T-helper 2 cell treated with Interferon-gamma antibody and Interleukin-4, amounts not matched to agents 5 μg/mL and 100 μg/mL, for 36 hours (primary cell): ENCODE measurements at places on chromosomes 5 and 9.

- no peaks in the 10 kb centered on the region for H3K4me1 ChIP-seq
- H3K27ac ChIP-seq = no peak overlapping the region
- no peak overlapping the region for H3K4me3 ChIP-seq
Observed at GRCh38 chr5:135671052-135671705, 92.4 kb upstream of the CXCL14 start.

GRCh38 chr9:19701991-19702390, 86.8 kb downstream of the SLC24A2 start:
- no peak for DNase-seq
- no peaks in the 10 kb centered on the region for H3K36me3 ChIP-seq
- no peak overlapping the region for H3K27ac ChIP-seq
- H3K4me3 ChIP-seq = no peak overlapping the region
- H3K4me1 ChIP-seq = no peaks in the 10 kb centered on the region
- H3K27me3 ChIP-seq = no peaks in the 10 kb centered on the region

- H3K4me3 ChIP-seq = no peak overlapping the region
- no peak overlapping the region for H3K27ac ChIP-seq
- H3K4me1 ChIP-seq = no peaks in the 10 kb centered on the region
- H3K36me3 ChIP-seq = no peaks in the 10 kb centered on the region
- DNase-seq = no peak
Observed at GRCh38 chr5:124025306-124025845, 513.4 kb downstream of the CSNK1G3 start.

DNA sequence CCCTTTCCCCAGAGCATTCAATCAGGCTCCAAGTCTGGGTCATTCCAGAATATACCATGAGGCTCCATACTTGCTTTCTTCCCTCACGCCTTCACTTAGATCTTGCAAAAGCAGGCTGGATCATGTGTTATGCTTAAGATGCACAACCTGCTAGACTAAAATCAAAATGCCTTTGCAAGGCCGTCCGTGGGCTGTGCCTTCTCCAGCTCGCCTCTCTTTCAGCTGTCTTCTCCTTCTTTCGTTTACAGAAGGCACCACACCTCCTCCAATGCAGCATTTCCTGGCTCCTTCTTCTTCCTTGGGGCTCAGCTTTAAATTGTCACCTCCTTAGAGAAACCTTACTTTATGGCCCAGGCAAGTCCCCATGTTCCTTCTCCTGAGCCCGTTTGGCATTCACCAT, 150.6 kb downstream of the ADCY2 start:
- no peak for DNase-seq
- no peaks in the 10 kb centered on the region for H3K27me3 ChIP-seq
- no peaks in the 10 kb centered on the region for H3K36me3 ChIP-seq

- DNase-seq = no peak
- no peaks in the 10 kb centered on the region for H3K27me3 ChIP-seq
- H3K27ac ChIP-seq = no peak overlapping the region
- peaks cover 4% of the 10 kb centered on the region for H3K4me1 ChIP-seq
- H3K4me3 ChIP-seq = no peak overlapping the region
Observed at GRCh38 chr5:17229313-17229712, 11.9 kb downstream of the BASP1 start.

DNA sequence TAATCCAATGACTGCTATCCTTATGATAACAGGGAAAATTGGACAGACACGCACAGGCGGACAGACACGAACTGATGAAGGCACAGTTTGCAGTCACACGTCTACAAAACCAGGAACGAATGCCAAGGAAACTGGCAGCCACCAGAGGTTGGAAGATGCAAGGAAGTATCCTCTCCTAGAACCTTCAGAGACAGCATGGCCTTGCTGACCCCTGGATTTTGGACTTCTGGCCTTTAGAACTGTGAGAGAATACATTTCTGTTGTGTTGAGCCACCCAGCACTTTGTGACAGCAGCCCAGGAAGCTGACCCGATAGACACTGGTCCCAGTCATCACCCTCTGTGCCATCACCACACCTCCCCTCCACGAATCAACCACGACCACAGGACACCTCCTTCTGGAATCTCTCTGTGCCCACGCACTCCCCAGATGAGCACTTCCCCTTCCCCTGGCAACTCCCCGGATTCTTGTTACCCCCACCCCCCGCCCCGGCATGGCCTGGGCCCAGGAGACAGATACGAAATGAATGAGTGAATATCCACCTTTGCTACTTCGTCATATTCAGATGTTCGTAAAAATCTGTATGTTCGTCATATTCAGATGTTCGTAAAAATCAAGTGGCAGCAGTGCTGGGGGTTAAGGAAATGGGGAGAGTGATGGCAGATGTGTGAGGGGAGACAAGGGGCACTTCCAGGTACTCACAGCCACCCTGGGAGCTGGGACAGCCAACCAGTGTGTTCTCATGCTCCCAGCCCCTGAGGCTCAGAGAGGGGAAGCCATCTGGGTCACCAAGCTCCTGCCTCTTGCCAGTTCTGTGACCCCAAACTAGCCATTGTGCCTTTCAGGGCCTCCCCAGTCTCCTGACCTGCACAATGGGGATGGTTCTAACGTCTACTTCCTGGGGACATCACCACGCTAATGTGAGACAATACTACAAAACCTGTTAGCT, 18.5 kb downstream of the GBGT1 start:
- peak overlapping the region; percentile 73 for H3K4me3 ChIP-seq
- peaks cover 9% of the 10 kb centered on the region for H3K36me3 ChIP-seq
- H3K4me1 ChIP-seq = peaks cover 47% of the 10 kb centered on the region

GRCh38 chr5:142216931-142217330, 107.9 kb downstream of the SPRY4 start:
- no peak overlapping the region for H3K27ac ChIP-seq
- H3K27me3 ChIP-seq = peaks cover 3% of the 10 kb centered on the region

GRCh38 chr5:137960819-137961218, 71.6 kb downstream of the PKD2L2 start:
- no peaks in the 10 kb centered on the region for H3K27me3 ChIP-seq
- H3K36me3 ChIP-seq = peaks cover 31% of the 10 kb centered on the region
- DNase-seq = no peak
- no peak overlapping the region for H3K27ac ChIP-seq

DNA sequence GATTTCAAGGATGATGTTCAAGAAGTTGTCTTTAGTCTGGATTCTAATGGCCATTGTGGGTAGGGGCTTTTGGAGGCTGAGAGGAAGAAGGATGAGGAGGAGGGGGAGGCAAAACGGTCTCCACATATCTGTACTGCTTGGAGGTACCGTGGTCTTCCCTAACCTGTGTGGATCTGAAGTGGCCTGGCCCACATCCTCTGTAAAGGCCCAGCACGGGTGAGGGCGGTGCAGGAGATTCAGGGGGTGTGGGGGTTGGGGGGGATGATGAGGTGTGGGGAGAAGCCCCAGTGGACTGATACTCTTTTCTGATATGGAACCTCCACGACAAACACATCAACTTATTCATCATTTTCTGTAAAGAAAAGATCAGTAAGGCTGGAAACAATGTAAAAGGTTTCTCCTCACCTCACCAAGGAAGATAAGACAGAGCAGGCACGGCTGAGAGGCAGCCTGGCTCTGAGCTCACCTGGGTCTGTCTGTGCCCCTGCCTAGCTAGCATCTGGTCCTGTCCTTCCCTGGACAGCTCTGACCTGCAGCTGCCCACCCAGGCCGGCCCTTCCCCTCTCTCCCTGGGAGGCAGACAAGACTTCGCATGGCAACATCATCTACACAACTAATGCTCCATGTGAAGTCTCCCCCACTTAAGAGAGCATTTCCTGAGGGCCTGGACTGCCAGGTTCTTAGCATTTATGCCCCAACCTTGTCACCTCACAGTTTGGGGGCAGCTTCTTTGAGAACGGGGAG, 5.6 kb upstream of the IL3 start:
- DNase-seq = no peak
- H3K27ac ChIP-seq = peak overlapping the region; percentile 9
- peaks cover 51% of the 10 kb centered on the region for H3K4me1 ChIP-seq

DNA sequence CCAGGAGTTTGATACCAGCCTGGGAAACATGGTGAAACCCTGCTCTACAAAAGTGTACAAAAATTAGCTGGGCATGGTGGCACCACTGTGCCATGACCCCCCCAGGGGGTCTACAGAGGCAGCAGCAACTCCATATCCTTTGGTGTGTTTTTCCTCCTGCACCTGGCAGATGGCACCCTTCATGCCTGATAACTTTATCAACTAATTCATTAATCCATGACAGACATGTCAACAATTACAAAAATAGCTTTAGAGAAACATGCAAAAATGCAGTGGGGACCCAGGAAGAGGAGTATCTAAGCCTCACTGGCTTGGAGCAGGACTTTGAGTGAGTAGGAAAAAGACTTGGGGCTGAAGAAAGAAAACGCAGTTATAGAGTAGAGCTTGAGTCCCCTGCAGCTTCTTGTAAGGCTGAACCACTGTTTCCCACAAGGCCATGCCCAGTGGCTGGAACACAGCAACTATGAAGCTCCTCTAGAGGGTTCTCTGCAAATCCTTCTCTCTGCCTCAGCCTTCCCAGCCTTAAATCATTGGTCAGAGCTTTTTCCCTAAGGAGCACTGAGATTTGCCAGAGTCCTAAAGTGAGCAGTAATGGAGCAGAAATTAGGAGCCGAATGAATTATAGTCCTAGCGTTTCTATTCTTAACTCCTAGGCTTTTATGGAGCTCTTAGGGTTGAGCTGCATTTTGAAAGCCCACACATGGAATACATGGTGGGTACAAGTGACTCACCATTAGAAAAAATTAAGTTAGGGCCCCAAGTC, 25.5 kb upstream of the B4GALT1 start:
- no peaks in the 10 kb centered on the region for H3K4me1 ChIP-seq
- H3K27ac ChIP-seq = no peak overlapping the region
- no peak overlapping the region for H3K4me3 ChIP-seq
- peaks cover 2% of the 10 kb centered on the region for H3K27me3 ChIP-seq
- H3K36me3 ChIP-seq = no peaks in the 10 kb centered on the region
- no peak for DNase-seq

DNA sequence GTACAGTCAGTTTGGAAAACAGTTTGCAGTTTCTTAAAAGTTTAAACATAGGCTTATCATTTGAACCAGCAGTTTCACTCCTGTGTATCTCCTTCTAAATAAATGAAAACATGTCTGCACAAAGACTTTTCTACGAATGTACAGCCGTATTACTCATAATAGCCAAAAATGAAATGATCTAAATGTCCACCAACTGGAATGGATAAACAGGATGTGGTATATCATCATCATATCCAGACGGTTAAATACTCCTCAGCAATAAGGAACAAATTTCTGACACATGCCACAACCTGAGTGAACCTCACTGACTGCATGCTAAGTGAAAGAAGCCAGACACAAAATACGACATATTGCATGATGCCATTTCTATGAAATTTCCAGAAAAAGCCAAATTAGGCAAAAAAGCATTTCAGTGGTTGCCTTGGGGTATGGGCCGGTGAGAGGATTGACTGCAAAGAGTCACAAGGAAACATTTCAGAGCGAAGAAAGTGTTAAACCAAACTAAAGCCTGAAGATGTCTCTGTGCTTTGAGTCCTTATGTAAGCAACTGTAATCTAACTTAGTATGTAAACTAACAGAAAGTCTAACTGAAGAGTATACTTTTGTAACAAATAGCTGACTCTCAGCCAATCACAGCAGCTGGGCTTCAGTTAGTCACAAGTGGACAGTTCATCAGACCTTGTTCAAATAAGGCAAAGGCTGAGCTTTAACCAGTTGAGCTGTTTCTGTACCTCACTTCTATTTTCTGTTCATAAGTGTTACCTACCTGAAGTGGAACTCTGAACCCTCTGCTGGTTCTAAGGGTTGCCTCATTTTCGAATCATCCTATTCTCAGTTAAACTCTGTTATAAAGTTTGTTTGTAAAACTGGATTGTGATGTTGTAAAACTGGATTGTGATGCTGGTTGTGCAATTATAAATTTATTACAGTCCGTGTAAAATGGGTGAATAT, 65.2 kb downstream of the TRIO start:
- H3K36me3 ChIP-seq = no peaks in the 10 kb centered on the region
- H3K4me1 ChIP-seq = peaks cover 12% of the 10 kb centered on the region
- H3K27me3 ChIP-seq = peaks cover 5% of the 10 kb centered on the region

DNA sequence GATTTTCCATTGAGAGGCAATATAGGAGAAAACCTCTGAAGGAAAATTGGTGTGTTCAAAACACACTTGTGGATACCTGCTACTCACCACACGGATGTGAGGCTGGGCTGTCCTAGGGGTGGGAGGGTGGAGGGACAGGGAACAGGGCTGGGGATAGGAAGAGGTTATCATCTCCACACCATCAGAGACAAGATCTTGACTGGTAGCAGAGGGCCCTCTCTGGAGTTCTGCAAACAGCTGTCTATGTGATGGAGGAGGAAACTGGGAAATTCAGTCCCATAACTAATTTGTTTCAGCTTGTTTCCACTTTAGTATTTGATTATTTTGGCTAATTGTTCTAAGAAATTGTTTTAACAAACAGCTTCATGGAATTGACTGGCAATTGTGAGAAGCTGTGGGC, 91.6 kb upstream of the FSTL4 start:
- H3K36me3 ChIP-seq = no peaks in the 10 kb centered on the region
- H3K27me3 ChIP-seq = no peaks in the 10 kb centered on the region
- no peak for DNase-seq
- H3K4me1 ChIP-seq = no peaks in the 10 kb centered on the region

DNA sequence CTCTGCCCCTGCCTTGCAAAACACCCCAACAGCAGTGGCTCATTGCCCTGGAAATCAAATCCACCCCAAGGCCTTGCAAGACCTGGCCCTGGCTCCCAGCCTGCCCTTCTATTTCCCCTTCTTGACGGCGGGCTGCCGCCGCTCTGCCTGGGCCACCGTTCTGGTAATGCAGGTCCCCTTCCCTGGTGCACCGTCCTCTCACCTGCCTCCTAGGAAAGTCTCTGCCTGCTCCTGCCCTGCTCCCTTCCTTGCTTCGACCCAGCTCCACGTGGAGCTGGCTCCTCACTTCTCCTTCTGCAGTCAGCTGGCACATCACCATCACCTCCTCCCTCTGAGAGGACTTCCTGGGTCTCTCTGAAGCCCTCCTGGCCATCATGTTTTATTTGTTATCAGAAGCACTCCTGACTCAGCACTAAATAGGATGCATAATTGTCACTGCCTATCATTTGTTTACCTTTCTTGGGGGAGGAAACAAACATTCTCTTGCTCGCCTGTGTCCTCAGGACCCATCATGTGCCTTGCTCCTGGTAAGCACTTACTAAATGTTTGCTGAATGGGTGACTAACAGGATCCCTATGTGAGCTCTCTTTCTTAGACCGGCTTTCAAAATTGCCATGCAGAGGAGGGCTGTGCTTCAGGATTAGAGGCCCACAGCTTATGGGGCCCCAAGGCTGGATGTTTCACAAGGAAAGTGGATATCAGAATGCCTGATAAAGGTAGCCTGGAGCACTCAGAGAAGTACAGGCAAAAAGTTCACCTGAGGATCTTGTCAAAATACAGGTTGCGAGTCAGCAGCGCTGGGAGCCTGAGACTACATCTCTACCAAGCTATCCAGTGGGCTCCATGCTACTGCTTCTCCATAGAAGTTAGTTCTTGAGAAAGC, 19.6 kb upstream of the C5orf47 start:
- no peak overlapping the region for H3K4me3 ChIP-seq
- no peak overlapping the region for H3K27ac ChIP-seq
- H3K36me3 ChIP-seq = no peaks in the 10 kb centered on the region

GRCh38 chr5:1285141-1285540, 9.7 kb downstream of the TERT start:
- H3K27me3 ChIP-seq = no peaks in the 10 kb centered on the region
- no peak overlapping the region for H3K4me3 ChIP-seq
- no peak for DNase-seq
- H3K27ac ChIP-seq = no peak overlapping the region
- no peaks in the 10 kb centered on the region for H3K4me1 ChIP-seq
